ENCODE measurements at places on chromosomes 5 and 9.

DNA sequence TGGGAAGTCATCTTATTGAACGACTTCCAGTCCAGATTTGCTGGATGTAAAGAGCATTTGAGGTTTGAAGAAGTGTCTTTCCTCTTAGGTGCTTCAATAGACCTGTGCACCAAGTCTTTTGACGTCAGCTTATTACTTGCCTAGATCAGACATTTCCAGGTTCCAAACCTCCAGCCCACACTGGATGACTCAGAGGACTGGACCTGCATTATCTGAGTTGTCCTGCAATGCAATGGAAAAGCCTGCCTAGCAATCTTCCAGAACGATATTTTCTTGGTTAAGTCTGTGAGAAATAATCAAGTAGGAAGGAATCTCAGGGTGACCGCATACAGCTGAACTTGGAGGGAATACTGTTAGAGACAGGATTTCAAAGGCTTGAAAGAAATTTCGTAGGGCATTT is 147.2 kb upstream of the MOCS2 start:
- DNase-seq, result no peak
- H3K36me3 ChIP-seq, result no peaks in the 10 kb centered on the region
- no peak overlapping the region for H3K27ac ChIP-seq
- peaks cover 4% of the 10 kb centered on the region for H3K27me3 ChIP-seq
- no peak overlapping the region for H3K4me3 ChIP-seq

DNA sequence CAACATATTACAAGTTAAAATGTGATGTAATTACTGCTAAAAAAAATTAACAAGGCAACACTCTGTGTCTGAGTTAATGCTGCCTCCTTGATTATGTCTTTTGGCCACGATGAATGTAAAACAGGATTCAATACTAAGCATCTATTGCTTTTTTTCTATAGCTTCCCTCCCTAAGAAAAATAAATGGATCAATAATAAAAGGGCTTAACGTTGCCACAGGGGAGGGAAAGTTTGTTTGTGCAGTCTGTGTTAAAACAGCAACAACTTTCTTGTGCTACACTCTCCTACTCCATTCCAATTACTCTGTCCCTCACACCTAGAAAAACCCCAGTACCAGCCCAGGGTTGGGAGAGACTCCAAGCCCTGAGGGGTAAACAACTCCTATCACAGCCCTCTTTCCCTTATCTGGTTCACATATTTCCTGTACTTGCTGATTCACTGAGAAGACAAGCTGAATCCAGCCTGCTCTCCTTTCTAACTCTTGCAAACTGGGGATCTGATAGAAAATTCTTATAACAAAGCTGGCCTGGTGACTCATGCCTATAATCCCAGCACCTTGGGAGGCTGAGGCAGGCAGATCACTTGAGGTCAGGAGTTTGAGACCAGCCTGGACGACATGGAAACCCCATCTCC is 44.8 kb downstream of the PTPN3 start:
- H3K27ac ChIP-seq, result no peak overlapping the region
- no peak for DNase-seq
- no peaks in the 10 kb centered on the region for H3K36me3 ChIP-seq
- no peak overlapping the region for H3K4me3 ChIP-seq
- peaks cover 22% of the 10 kb centered on the region for H3K27me3 ChIP-seq

- H3K27ac ChIP-seq, result peak overlapping the region; percentile 100
- peaks cover 23% of the 10 kb centered on the region for H3K36me3 ChIP-seq
- DNase-seq, result peak; percentile 35
- no peaks in the 10 kb centered on the region for H3K27me3 ChIP-seq
- peaks cover 34% of the 10 kb centered on the region for H3K4me1 ChIP-seq
These were observed 577 bp downstream of the RNF145 start for GRCh38 chr5:159208514-159209437.

GRCh38 chr5:31823472-31823871 is 184.5 kb downstream of the PDZD2 start:
- no peaks in the 10 kb centered on the region for H3K4me1 ChIP-seq
- H3K27ac ChIP-seq, result no peak overlapping the region
- H3K36me3 ChIP-seq, result no peaks in the 10 kb centered on the region
- peaks cover 7% of the 10 kb centered on the region for H3K27me3 ChIP-seq

DNA sequence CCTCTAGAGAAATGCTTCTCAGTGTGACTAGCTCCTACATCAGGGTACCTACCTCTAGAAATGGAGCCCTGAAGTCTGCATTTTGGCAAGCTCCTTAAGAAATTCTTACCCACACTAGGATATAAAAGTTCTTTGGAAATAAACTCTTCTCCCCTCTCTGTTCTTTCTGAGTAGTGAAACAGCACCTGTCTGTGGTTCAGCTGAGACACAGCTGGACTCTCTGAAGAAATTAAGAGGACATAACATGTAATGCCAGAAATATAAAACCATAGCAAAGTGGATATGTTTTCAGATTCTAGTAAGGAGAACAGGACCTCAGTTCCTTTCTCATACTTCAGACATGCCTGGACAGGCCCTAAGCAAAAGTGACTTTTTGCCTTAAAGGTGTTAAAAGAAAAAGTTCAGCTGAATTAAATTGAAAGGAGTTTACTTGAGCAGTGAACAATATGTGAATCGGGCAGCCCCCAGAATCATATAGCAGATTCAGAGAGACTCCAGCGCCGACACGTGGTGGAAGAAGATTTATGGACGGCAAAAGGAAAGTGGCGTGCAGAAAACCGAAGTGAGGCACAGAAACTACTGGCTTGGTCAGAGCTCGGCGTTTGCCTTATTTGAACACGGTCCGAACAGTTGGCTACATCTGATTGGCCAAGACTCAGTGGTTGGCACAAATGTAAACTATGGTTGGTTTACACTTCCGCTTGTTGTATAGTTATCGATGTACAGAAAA is 64.5 kb downstream of the PRKACG start:
- H3K4me1 ChIP-seq, result peaks cover 36% of the 10 kb centered on the region
- DNase-seq, result peak; percentile 39
- no peak overlapping the region for H3K27ac ChIP-seq
- H3K4me3 ChIP-seq, result no peak overlapping the region
- no peaks in the 10 kb centered on the region for H3K36me3 ChIP-seq

DNA sequence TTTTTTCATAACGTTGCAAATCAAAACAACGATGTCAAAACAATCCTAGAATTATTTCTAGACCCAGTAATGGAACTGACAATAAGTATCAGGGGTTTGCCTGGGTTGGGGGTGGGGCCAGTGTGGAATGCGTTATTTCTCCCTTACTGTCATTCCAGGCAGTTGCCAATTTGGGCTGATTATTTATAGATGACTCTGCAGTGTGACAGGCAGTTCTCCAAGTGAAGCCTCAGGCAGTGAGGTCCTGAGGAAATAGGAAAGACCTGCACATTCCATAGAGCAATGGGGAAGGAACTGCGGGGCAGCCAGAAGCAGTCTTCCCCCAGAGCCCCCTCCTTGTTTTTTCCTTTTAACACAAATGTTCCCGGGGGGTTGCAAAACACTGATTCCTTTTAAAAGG is 179.0 kb downstream of the YTHDC2 start:
- no peaks in the 10 kb centered on the region for H3K4me1 ChIP-seq
- H3K36me3 ChIP-seq, result no peaks in the 10 kb centered on the region
- peaks cover 44% of the 10 kb centered on the region for H3K27me3 ChIP-seq
- no peak overlapping the region for H3K4me3 ChIP-seq

DNA sequence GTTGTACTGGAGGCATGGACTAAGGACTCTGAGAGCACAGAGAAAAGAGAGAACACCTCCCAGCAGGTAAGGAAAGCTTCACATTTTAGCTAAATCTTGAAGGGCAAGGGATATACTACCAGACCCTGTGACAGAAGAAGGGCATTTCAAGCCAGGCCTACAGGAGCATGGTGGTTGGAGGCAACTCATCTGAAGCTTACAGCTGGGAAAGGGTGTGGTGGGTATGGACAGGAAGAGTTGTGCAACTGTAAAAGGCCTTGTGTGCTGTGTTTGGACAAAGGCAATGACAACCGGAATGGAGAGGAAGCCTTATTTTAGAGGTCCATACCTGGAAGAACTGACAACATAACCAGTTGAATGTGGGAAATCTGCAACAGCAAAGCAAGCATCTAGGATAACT is 31.2 kb downstream of the NIPSNAP3B start:
- DNase-seq, result no peak
- H3K4me3 ChIP-seq, result no peak overlapping the region
- no peak overlapping the region for H3K27ac ChIP-seq
- H3K4me1 ChIP-seq, result peaks cover 4% of the 10 kb centered on the region
- no peaks in the 10 kb centered on the region for H3K27me3 ChIP-seq

GRCh38 chr5:79151942-79152671 is 40.5 kb downstream of the BHMT start:
- no peaks in the 10 kb centered on the region for H3K4me1 ChIP-seq
- H3K27me3 ChIP-seq, result no peaks in the 10 kb centered on the region
- H3K27ac ChIP-seq, result no peak overlapping the region
- H3K36me3 ChIP-seq, result no peaks in the 10 kb centered on the region

- H3K4me1 ChIP-seq, result peaks cover 18% of the 10 kb centered on the region
- peak; percentile 82 for DNase-seq
- H3K27ac ChIP-seq, result no peak within 1 kb of the TSS
- H3K27me3 ChIP-seq, result no peaks in the 10 kb centered on the region
These were observed at the start of gene DPP7 for GRCh38 chr9:137114613-137115393. Gene DPP7, minus strand, starts transcription at chr9:137114733. Its CDS starts 20 bp downstream, at chr9:137114713.

GRCh38 chr5:133607451-133607850 is 4.9 kb downstream of the FSTL4 start:
- peaks cover 32% of the 10 kb centered on the region for H3K27me3 ChIP-seq
- H3K36me3 ChIP-seq, result no peaks in the 10 kb centered on the region
- H3K27ac ChIP-seq, result no peak overlapping the region
- DNase-seq, result no peak
- peaks cover 4% of the 10 kb centered on the region for H3K4me1 ChIP-seq

- no peak overlapping the region for H3K4me3 ChIP-seq
- H3K27ac ChIP-seq, result no peak overlapping the region
- peaks cover 16% of the 10 kb centered on the region for H3K36me3 ChIP-seq
These were observed 189.8 kb downstream of the WDR70 start for GRCh38 chr5:37568893-37569292.

DNA sequence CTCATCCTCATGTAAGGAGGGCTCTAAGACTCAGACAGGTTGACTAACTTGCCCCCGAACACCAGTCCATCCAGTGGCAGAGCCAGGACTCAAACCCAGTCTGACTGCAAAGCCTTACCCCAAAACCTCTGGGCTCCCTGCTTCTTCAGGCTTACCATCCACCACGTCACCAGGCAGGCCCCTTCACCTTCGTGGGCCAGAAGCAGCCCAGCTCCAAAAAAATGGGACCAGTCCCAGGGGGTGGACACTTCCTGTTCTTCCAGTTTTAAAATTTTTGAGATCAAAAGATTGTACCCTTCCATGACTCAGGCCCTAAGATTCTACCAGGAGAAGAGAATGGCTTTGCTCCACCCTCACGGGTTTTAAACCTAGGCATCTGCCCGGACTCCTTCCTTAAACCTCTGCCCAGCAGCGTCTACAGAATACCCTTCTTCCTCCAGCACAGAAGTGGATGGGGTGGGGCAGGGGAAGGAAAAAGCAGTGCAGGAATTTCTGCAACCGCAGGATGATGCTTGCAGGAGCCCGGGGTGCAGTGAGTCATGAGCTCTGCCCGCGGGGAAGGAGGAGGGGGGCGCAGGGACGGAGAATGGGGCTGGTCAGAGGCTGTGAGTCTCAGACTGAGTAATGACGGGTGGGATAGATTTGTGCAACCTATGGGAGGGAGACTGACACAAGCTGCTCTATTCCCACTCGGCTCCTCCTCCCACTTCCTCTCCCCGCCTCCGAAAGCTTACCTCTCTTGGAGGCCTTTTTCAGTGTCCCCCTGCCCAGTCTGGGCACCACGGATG is 50.4 kb upstream of the STXBP1 start:
- H3K4me1 ChIP-seq, result peaks cover 30% of the 10 kb centered on the region
- H3K27ac ChIP-seq, result no peak overlapping the region
- no peaks in the 10 kb centered on the region for H3K36me3 ChIP-seq
- DNase-seq, result peak; percentile 32
- H3K27me3 ChIP-seq, result no peaks in the 10 kb centered on the region
- no peak overlapping the region for H3K4me3 ChIP-seq

- no peak overlapping the region for H3K4me3 ChIP-seq
- H3K27me3 ChIP-seq, result peaks cover 6% of the 10 kb centered on the region
- H3K4me1 ChIP-seq, result peaks cover 14% of the 10 kb centered on the region
- no peak overlapping the region for H3K27ac ChIP-seq
- H3K36me3 ChIP-seq, result no peaks in the 10 kb centered on the region
- no peak for DNase-seq
These were observed 114.8 kb upstream of the ALDH1B1 start for GRCh38 chr9:38277601-38278200.

GRCh38 chr9:136530461-136531089 is 15.3 kb downstream of the NOTCH1 start:
- no peaks in the 10 kb centered on the region for H3K27me3 ChIP-seq
- H3K36me3 ChIP-seq, result peaks cover 6% of the 10 kb centered on the region
- DNase-seq, result no peak
- peaks cover 39% of the 10 kb centered on the region for H3K4me1 ChIP-seq
- peak overlapping the region; percentile 45 for H3K27ac ChIP-seq

DNA sequence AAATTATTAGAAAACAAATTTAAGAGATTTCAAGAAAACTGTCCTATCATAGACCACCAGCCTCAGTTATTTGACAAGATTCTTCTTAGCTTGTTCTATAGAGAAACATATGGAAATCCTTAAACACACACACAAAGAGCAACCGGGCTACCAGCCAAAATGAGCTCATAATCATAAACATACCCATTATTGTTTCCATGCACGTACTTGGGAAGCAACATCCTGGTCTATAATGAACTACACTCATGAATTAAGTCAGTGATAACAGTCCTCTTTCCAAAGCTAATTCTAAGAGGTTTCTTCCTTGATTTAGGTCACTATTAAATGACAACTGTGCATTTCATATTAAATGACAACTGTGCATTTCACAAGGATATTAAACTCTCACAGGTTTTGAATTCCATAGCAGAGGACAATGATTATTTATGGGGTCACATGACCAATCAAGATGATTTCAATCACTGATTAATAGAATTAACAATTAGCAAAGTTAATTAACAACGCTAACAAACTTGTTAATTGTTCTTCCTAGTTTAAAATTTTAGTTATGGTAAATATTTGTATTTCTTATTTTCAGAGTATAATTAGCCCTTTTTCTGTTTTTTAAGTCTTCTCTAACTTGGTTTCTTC is 77.0 kb downstream of the OXCT1 start:
- H3K4me1 ChIP-seq, result peaks cover 11% of the 10 kb centered on the region
- H3K27ac ChIP-seq, result no peak overlapping the region
- no peaks in the 10 kb centered on the region for H3K27me3 ChIP-seq
- H3K36me3 ChIP-seq, result peaks cover 50% of the 10 kb centered on the region

DNA sequence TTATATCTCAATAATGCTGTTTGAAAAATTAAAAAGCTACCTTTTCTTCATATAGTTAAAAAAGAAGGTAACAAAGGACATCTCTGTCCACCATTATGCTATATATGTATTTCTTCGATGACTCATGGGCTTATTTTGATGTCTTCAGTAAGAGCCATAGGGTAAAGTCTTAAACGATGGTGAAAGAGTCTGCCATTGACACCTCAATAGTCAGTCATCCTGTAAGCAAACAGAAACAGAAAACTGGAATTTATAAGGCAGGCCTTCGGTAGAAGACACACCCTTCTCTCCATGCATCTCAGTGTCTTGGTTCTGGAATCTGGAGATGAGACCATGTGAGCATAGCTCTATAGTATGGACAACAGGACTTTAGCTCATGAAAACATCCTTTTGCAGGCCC is 87.0 kb upstream of the ZNF462 start:
- H3K27ac ChIP-seq, result no peak overlapping the region
- H3K4me1 ChIP-seq, result no peaks in the 10 kb centered on the region
- H3K4me3 ChIP-seq, result no peak overlapping the region
